Stimulated activated CD8-positive, alpha-beta memory T cell treated with anti-CD3 and anti-CD28 coated beads, Interleukin-12 subunit alpha, Interleukin-12 subunit beta, amount 100 ng/mL, for 1 hour (primary cell): ENCODE measurements at places on chromosomes 1 and 21.

- no peak for DNase-seq
Observed at GRCh38 chr21:45709173-45709572, 65.6 kb downstream of the PCBP3 start.

DNA sequence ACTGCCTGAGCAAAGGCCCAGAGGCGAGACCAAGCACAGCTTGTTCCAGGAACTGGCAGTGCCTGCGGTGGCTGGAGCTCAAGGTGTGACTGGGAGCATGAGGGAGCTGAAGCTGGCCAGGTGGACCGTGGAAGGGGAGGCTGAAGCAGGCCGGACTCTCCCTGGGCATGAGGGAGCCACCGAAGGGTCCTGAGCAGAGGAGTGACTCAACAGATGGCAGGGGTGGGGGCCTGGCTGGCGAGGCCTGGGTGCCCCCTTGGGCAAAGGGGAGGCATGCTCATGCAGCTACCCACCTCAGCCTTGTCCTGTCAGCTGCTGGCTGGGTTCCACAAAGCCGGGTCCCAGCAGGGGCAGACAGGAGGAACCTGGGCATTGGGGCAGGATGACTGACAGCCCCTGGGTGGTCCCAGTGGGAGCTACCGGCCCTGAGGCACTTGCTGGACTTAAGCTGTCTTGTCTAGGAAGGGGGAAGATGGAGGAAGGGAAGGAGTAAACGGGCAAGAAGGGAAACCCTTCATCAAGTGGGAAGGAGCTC is 118.9 kb downstream of the LACTBL1 start:
- DNase-seq: no peak

DNA sequence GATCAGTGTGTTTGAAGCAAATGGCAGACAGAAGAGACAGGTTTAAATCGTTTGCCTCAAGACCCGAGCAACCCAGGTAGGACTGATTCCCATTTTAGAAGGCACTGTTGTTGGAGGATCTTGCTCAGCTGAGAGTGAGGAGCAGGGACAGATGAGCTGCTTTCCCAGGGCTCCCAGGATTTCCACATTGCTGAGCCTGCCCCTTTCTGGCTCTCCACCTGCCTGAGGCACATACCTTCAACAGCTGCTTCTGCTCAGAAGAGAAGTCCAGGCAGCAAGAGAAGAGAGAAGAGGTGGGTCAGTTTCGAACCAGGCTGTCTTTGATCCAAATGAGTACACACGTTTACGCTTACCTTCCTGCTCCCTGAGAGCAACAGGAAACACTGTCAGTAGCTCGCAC is 5.7 kb downstream of the TNNT2 start:
- DNase-seq: no peak

DNA sequence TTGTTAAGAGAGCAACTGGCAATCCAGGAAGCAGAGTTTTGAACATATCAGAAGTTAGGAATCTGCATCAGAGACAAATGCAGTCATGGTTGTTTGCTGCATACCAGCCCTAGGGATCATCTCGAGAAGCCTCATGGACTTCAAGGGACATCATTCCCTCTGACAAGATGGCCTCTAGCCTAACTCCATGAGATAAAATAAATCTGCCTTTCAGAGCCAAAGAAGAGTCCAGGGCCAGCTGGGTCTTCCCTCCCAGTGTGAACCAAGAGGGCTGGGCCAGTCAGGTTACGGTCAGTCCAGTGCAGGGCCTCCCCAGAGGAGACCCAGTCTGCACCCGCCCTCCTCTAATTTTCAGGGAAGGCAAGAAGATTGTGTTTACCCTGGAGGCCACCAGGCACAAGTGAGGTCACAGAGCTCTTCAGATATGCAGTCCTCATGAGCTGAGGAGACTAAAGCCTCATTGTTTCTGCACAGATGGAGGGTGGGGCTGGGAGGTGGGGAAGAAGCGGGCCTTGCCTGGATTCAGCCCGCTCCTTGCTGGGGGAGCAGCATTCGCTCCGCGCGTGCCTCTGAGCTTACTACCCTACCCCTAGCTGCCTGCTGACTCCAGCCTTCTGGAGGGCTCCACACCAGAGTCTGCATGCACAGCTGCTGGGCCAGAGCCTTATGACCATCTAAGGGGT is 52.8 kb downstream of the CAPN2 start:
- no peak for DNase-seq
